ENCODE measurements at places on chromosomes 1 and 21.

DNA sequence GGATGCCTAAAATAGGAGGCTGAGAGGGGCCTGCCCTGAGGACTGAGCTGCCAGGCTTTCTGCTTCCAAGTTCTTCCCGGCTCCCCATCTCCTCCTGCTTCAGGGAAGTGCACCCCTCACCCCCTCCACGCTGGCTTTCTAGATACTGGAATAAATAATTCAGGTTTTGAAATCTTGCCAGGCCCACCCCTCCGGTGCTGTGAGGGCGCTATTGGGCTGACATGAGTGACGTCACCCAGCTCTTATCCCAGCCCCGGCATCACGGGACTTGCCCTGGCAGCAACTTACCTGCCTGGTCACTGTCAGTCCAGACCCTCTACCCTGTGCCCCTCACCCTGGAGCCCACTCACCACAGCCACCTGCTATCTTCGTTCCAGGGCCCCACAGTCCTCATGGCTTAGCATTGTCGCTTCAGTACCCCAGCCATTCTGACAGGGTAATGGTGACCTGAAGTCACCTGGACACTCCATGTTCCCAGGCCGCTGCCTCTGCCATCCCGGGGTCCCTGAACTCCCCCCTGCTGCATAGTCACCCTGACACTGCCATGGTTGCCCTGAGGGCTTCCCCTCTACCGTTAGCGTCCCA, 819 bp upstream of the GPR3 start:
- no peak for DNase-seq

DNA sequence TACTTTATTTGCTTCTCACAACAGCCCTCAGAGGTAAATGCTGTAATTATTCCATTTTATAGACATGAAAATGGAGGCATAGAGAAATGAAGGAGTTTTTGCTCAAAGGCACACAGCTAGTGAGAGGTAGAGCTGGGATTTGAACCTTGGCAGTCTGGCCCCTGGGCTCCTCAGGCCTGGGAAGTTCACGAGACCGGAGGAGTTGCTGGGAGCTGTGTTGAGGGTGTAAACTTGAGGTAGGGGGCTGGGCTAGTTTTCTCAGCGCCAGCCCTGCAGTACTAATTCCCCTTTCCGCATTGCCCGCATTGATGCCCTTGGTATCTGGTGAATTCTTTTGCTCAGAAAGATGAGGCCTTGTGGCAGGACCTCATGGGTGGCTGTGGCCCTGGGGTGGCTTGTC, 73.3 kb downstream of the PTPRU start:
- no peak for DNase-seq

DNA sequence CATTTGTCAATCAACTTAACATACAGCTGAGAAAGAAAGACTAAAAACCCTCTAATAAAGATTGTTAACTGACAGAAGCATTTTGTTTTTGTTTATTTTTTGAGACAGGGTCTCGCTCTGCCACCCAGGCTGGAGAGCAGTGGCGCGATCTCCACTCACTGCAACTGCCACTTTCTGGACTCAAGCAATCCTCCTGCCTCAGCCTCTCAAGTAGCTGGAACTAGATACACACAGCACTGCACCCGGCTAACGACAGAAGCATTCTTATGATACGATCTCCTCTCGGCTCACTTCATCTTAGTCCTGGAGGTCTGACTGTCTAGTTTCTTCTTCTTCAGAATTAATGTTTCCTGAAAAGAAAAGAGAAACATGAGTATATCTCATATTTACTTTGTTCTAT, 23.5 kb downstream of the RSPH1 start:
- no peak for DNase-seq

DNA sequence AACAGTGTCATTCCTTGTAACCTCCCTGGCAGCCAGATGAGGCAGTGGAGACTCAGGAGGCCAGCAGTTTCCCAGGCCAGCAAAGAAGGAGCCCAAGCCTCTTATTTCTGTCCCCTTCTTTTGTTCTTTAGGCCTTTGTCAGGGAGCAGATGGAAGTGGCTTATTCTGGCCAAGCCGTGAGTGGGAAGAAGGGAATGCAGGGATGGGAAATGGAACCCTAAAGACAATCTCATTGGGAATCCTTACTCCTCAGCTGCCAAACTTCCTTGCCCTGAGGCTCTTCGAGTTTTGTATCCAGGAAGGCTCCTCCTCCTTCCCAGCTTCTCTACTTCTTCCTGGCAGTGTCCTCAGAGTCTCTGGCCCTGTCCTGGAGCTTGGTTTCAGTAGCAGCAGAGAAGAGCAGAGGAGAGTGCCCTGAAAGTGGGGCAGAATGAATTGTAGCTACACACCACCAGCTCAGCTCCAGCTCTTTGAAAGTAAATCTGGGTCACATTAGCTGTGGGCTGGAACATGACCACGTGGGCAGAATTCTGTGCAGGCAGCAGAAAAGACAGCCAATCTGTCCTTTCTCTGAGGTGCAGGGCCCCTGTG, 63.9 kb downstream of the NDUFS5 start:
- no peak for DNase-seq

GRCh38 chr1:91836331-91837040, 49.5 kb downstream of the TGFBR3 start:
- DNase-seq: no peak
